ENCODE measurements at places on chromosomes 1 and 21. TPM values are rescaled to one million over a fixed set of nuclear protein-coding genes. Genes with fewer than 3 reads are reported as not detected.

The SPRR1B gene
- total RNA-seq, result 0.66 TPM

The OR2L3 gene
- not detected for total RNA-seq

DNA sequence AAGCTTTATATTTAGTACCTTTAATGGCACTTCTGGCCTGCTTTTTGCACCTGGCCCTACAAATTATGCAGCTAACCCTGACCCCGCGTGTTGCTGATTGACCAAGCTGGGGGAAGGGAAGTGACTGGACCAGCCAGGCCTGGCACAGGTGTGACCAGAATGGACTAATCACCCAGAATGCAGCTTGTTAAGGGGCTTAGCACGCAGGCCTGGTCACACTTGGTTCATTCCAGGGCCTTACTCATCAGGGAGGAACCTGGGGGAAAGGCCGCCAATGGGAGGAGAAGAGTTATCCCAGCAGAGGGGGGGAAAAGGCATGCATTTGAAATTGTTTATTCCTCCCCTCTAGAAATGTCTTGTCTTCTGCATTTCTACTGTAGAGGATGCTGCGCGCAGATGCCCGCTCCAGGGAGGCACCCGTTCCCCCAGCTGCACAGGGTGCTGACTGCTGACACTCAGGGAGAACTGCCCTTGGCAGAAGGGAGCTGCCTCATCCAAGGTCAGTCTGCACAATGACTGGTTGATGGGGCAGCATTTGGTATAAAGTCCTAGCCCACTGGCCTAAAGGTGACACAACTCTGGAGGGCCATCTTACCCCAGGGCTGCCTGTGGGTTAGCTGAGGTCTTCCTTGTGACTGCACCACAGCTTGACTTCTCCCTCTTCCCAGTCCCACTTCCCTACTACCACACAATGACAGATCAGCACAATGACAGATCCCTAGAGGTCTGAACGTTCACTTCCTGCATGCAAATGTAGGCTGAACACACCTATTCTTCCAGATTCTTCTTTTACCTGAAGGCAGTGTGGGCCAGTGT lies 29.0 kb downstream of the DHCR24 start:
- H3K36me3 ChIP-seq, result peaks cover 36% of the 10 kb centered on the region
- H3K27ac ChIP-seq, result peak overlapping the region; percentile 13
- no peaks in the 10 kb centered on the region for H3K27me3 ChIP-seq
- H3K4me1 ChIP-seq, result peaks cover 28% of the 10 kb centered on the region
- peak; percentile 53 for DNase-seq
- H3K4me3 ChIP-seq, result no peak overlapping the region

DNA sequence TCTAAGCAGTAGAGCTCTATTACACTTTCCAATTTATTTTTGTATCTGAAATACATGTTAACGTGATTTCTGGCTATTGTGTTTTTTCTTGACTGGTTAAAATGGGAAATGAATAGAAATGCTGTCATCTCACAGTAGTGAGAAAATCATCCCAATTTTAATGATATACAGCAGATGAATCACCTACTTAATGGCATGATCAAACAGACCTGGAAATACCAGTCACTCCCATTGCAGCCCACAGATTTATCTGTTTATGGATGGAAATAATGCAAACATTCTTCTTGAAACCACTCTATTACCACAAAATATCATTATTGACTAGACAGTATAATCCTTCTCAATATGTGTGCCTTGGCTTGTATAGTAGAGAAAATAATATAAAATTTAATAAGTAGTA lies 497.8 kb upstream of the ADAMTS5 start:
- H3K4me3 ChIP-seq, result no peak overlapping the region
- H3K27me3 ChIP-seq, result no peaks in the 10 kb centered on the region
- no peaks in the 10 kb centered on the region for H3K4me1 ChIP-seq
- H3K27ac ChIP-seq, result no peak overlapping the region
- H3K36me3 ChIP-seq, result no peaks in the 10 kb centered on the region

Data from HCT116 (cell line).